ACHN (cell line): ENCODE measurements at places on chromosomes 16 and 17.
A peak's percentile ranks its signal among the peaks of the same experiment; 100 is the strongest.

GRCh38 chr16:56830669-56831068 is 34.3 kb upstream of the SLC12A3 start:
- DNase-seq, result no peak

DNA sequence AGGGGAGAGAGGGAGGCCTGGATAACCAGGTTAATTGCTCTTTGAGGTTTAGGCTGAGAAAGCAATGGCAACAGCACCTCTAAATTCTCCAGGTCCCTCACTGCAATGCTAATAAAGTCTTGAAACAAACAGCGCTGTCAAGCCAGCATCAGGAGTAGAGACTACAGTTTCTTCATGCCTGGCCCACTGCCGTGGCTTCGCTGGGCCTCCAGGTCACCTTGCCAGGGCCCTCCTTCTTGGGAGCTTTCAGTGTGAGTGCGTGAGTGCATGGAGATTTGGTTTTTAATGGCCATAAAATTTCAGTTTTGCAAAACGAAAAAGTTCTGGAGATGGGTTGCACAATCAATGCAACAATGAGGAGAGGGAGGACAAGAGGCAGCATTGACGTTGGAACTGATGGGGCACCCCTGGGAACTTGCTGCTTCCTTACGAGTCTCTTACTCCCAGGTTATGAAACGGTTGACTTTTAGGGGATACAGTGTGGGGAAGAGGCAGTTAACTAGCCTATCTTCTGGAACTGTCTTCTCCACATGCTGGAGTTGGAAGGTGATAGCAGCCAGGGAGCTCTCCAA is 229.4 kb downstream of the XYLT1 start:
- DNase-seq, result no peak

- DNase-seq, result peak; percentile 79
Measured at GRCh38 chr16:28162326-28162877, 49.4 kb downstream of the XPO6 start.

- no peak for DNase-seq
Measured at GRCh38 chr16:57894390-57895080, 76.4 kb downstream of the CNGB1 start.

DNA sequence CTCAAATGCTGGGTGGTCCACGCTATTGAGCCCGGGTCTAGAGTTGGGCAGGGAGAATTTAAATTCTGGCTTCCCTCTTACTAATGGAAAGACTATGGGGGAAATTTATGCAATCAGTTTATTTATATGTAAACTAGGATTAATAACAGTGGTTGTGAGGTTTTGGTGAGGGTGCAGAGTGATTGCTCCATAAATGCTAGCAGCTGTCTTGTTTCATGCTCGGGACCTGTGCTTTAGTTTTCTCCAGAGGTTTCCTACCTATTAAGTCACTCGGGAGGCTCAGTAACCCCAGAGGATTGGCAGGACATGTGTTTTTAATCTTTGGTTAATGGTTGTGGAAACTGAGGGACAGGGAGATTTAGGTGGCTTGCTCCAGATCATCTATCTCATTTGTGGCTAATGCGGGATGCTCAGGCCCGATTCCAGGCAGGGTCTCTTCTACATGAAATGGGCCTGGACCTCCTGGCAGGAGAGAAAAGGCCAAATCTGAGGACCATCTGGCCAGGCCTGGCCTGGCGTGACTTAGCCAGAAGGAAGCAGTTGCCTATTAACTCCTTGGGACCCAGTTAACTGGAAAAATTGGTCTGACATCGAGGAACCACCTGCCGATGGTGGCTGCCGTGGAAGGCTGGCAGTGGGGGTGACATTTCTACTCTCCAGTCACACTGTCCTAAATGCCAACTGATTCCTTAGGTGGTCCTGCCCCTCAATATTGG is 2.1 kb downstream of the PRCD start:
- DNase-seq, result no peak

GRCh38 chr16:63289834-63290460 is 1253.7 kb upstream of the CDH8 start:
- DNase-seq, result peak; percentile 73

- DNase-seq, result no peak
Measured at GRCh38 chr17:29683481-29683880, 60.8 kb upstream of the CORO6 start.

GRCh38 chr17:10993126-10993525 is 155.2 kb upstream of the PIRT start:
- DNase-seq, result no peak

DNA sequence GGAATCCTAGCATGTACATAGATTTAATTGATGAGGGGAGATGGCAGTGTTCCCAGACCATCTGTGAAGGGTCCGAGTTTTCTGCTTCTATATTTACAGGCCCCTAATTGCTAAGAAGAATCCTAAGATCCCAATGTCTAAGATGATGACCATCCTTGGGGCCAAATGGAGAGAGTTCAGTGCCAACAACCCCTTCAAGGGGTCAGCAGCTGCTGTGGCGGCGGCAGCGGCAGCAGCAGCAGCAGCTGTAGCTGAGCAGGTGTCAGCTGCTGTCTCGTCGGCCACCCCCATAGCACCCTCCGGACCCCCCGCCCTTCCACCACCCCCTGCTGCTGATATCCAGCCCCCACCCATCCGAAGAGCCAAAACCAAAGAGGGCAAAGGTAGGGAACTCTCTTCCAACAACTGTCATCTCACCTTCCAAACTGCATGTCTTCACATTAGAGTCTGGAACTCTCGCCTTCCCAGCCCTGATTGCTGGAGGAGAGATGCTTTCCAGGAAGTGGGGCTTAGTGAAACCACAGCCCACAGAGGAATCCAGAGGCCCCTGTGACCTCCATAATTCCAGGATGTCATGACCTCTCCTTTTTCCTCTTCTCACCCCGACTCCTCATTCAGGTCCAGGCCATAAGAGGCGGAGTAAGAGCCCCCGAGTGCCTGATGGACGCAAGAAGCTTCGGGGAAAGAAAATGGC is 4.7 kb downstream of the CHD3 start:
- no peak for DNase-seq

- DNase-seq, result no peak
Measured at GRCh38 chr17:70320673-70321345, 151.5 kb downstream of the KCNJ2 start.

DNA sequence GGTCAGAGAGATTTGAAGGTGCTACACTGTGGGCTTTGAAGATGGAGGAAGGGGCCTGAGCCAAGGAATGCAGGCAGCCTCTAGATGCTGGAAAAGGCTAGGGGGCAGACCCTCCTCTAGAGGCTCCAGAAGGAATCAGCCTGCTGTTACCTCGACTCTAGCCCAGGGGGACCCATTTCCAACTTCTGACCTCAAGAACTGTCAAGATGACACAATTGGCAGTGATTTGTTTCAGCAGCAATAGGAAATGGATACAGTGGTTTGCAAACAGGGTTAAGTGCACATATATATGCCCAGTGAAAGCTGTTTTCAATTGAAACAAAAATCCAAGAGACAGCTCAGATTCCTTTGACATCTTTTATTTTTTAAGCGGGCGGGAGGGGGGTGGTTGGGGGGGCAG is 3.7 kb upstream of the ZDHHC1 start:
- DNase-seq, result no peak

DNA sequence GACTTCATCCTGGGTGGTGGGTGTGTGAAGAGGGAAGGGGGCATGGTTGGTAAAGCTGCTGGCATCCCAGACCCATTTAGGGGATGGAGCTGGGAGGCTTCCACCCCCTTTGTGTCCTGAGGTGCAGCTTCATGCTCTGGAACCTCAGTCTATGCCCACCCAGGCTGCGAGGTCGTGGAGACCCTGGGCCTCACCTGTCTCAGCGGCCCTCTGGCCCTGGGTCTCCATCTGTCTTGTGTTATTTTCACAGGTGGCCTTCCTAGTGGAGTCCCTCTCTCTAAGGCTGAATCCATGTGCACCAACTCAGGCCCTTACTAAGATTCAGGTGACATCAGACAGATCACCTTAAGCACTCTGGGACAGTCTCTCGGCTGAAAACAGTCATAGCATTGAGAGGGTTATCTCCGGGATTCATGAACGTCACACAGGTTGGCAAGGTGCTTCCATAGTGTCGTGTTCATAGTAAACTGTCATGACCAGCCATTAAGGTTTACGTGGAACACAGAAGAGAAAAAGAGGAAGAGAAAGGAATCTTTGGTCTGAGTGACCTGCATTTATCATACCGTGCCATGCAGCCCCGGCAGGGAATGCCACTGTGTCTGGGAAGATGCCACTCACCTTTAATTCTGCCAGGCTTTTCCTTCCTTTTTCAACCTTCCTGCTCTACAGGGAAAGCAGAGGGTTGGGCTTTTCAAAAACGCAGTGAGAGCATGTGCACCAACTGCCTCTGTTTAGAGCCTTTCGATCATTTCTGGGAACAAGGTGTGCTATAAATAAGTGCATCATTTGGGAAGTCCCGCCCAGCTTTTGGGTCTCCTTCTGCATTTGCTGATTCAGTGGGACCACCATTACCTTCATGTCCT is 4.5 kb upstream of the FOXL1 start:
- DNase-seq, result no peak

DNA sequence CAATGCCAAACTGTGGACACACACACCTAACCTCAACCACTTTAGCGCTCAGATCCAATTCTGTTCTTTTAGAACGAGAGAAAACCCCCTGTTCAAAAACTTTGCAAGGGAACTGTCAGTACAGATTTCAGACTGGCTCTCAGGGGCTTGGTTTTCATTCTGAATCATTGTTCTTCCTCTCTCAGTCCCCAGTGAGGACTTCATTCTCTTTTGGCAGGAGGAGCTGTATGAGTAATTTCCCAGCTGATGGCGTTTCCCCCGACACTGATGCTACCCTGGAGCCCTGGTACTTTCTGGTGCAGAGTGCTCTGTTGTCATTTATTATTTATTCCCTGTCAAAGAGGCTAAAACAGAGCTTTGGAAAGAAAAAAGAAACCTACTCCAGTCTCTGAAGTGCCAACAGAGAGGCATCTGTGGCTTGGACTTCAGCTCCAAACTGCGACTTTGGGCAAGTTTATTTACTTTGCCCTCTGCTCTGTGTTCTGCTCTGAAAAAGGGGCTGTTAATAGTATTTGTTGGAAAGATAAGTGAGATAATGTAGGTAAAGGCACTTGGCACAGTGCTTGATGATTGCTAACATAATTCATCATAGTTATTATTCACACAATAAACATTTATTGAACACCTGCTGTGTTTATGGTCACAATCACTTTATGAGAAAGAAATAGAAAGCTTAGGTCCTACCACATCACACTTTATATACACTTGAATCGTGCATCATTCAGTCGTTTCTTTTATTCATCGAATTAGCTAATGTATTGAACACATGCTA is 28.3 kb downstream of the ETV4 start:
- peak; percentile 10 for DNase-seq

- peak; percentile 98 for DNase-seq
Measured at GRCh38 chr17:19753051-19753509, 5.0 kb upstream of the ALDH3A1 start.

DNA sequence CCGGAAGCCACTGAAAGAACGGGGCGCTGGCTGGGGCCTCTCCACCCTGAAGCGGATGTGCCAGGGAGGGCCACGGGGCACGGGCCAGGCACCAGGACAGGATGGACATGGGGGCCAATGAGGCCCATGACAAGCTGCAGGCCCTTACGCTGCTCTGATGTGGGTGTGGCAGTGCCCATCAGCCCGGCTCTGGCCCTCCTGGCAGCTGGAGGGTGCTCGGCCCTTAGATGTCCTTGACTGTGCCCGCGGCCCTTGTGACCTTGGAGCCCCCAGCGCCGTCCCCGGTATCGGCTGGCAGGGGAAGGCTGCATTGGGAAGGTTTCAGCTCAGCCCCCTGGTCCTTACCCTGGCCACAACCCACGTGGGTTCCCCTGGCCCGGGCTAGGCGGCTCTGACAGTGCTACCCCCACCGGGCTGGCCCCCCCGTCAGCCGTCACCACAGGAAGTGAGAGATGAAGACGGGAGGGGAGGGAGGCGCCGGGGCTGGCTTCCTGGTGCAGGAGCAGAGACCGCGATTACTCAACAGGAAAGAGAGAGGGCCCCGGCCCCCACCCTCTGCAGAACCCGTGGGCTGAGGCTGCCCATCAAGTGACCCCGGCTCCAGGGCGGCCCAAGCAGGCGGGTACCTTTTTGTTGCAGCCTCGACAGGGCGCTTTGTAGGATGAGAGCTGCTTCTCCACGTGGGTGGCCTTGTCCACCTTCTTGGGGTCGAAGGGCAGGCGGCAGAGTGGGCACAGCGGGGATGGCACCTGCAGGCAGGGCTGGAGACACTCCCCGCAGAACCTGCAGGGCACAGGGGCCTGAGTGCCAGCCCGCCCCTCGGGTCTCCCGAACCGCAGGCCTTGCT is 5.3 kb downstream of the RNF166 start:
- no peak for DNase-seq

DNA sequence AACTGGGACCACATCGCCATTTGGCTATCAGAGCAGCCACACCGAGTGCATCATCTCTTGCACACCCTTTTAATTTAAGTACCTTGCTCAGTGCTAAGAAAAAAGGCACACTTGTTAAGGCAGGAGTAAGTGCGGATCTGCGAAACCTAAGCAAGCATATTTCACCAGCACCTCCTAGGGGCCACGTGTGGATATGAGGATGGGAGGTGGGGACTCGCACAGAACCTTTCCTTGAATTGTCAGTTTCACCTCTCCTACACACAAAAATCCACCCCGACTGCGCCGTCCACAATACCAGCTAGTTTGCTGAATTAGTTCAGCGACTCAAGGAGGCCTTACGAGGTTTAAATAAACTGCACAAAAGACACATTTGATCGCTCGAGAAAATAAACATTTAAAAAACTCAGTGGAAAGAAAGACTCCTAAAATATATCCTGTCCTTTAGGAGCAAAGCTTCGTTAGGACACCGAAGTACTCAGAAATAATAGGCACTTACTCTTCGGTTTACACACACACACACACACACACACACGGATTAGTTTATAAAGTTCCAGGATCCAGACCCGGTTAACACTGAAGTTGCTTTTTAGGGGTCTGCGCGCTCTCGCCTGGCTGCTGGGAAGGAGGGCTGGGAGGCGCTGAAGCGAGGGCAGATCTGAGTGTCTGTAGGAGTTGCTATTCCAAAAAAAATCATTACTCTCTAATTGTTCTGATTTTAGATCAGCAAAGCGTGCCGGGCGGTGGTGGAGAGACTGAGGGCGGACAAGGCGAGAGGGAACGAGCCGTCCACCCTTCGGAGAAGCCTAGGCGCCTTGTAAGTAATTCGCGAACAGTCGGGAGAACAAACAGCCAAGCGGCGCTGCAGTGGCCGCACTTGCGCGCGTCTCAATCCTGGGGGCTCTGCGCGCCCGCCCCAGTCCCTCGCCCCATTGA is 1.0 kb upstream of the KCNJ2 start:
- peak; percentile 81 for DNase-seq

GRCh38 chr16:76338472-76338871 is 61.3 kb downstream of the CNTNAP4 start:
- DNase-seq, result no peak

- DNase-seq, result peak; percentile 78
Measured at GRCh38 chr16:55499951-55500529, 8.8 kb upstream of the LPCAT2 start.

GRCh38 chr16:51071326-51071725 is 79.7 kb downstream of the SALL1 start:
- no peak for DNase-seq

- DNase-seq, result no peak
Measured at GRCh38 chr17:381941-382643, 29.5 kb upstream of the RPH3AL start.

DNA sequence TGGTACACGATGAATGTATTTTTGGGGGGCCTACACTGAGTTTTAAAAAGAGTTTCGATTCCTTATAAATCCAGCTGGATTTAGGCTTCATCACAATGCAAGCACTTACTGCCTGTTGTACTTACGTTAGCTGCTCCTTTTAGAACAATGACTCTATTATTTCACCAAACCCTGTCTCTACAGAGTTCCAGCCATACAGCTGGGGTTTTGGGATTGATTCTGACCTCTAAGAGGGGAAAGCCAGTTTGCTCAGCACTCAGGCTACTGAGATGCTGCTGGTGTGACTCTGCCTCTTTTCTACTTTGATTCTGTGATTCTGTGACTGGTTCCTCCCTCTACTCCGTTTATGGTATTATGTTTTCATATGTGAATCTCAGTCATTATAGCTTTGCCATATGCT is 329.7 kb downstream of the ABCC12 start:
- no peak for DNase-seq
